CD4-positive, alpha-beta T cell treated with Interleukin-15 for 4 hours (primary cell): ENCODE measurements at places on chromosomes 2 and 18.
A peak's percentile ranks its signal among the peaks of the same experiment; 100 is the strongest.

DNA sequence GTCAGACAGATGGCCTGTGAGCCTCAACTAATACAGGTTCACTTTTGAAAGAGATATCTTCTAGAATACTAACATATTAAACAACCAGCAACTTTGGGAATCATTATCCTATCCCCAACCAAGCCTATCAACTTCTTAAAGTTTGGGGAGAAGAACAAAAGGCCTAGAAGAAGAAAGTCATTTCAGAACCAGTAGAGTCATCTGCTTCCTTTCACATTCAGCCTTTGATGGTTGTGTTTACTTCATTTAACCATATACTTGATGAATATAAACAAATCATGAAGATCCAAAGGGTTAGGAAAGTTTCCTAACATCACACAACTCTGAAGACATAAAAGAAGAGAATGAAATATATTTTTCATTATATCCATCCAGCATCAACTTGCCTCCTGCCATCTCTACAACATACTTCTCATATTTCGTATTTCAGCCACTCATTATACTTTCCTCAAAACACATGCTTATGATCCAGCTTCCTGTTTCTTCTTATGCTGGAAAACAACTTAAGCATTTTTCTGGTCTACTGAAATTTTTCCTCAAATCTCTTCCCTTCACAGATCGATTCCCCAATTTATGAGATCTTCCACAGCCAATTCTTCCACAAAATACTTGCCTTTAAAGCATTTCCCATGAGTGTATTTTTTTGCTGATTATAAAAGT is 114.3 kb downstream of the CACNB4 start:
- DNase-seq, result no peak

DNA sequence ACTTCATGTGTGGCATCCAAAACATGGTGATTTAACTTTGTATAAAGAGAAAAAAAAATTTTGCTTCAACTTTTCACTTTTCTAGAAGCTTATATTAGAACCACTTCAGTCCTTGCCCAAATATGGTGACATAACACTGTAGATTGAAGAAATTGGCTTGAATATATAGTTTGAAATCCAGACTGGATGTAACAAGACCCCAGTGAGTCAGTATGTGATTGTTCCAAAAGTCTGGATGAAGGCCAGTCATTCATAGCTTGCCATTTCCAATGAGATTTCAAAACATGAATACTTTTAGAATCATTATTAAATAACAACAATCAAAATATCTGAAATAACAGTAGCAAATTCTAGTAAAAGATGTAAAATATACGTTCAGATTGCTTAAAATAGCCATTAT is 104.8 kb upstream of the FN1 start:
- no peak for DNase-seq

GRCh38 chr2:231640641-231641111 is 48.0 kb downstream of the TEX44 start:
- DNase-seq, result no peak

- DNase-seq, result no peak
Measured at GRCh38 chr2:23659773-23660172, 267.1 kb downstream of the ATAD2B start.

- no peak for DNase-seq
Measured at GRCh38 chr2:160379399-160379798, 114.2 kb downstream of the RBMS1 start.

- no peak for DNase-seq
Measured at GRCh38 chr2:44983836-44984604, 25.2 kb downstream of the SIX2 start.

DNA sequence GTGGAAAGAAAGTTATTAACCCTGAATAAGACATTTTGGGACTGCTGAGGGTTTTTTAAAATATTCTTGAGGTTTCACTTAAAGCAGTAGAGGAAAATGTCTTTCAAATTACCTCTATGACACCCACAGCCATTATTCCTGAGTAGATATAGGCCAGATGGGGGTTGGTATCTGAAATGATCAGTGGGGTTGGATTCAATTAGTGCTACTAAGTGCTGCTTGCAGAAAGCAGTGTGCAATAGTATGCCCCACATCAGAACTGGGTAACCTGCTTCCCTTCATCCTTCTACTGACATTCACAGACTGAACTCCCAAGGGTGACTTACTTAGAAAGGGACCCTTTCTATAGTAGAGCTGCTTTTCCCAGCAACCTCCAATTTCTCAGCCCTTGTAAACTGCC is 7.3 kb upstream of the ETAA1 start:
- DNase-seq, result no peak

DNA sequence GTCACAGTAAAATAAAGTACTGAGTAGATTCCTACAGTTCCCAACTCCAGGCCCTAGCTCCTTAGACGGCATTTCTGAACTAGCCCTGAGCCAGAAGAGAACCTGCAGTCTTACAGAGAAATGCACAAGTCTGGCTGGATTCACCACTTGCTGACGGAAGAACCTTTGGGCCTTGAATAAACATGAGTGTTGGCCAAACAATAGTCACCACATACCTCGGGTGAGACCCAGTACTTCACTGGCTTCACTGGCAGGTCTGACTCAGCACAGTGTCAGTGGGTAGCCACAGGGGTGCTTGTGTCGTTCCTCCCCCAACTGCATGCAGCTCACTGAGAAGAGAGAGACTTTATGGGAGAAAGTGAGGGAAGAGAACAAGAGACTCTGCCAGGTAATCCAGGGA is 88.9 kb downstream of the TMEM185B start:
- DNase-seq, result no peak

DNA sequence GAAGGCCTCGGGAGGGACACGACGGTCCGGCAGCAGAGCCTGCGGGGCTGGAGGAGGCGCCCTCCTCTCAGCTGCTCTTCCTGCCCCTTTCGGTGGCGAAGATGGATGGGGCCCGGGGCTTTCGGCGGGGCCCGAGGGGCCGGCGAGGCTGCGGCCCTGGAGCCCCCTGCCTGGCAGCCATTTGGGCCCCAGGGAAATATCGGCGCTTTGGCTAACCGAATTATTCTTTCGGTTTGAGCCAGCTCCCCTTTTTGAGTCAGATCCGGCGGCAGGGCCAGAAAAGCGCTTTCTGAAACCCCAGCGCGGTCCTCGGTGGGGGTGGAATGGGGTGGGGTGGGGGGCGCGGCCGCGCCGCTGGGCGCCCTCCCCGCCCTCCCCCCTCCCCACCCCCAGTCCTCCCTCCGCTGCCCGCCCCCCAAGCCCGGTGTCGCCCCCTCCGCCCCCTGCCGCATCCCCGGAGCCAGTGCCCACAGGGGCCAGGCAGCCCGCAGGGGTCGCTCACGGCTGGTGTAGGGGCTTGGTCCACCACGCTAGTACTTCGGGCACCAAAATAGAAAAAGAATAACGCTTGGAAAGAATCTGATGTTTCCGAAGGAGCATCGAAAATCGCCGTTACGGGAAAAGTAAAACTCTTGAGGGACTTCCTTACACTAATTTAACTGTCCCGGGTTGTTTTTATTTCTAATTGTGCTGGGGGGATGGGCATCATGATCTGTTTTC is 9.1 kb upstream of the ARID5A start:
- peak; percentile 59 for DNase-seq

DNA sequence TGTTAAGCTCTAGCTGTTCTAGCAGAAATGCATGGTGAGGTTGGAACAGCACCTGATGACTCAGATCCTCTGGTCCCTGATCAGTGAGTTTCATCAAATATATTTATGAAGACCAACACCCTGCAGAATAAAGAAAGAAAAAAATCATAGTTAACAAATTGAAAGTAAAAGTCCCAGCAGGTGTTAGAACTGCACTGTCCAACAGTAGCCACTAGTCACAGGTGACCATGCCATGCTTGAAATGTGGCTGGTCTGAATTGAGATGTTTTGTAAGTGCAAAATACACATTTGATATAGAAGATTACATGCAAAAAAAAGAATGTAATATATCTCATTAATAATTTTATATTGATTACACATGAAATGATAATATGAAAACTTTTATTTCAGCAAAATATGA is 1010.7 kb upstream of the ZEB2 start:
- DNase-seq, result no peak

DNA sequence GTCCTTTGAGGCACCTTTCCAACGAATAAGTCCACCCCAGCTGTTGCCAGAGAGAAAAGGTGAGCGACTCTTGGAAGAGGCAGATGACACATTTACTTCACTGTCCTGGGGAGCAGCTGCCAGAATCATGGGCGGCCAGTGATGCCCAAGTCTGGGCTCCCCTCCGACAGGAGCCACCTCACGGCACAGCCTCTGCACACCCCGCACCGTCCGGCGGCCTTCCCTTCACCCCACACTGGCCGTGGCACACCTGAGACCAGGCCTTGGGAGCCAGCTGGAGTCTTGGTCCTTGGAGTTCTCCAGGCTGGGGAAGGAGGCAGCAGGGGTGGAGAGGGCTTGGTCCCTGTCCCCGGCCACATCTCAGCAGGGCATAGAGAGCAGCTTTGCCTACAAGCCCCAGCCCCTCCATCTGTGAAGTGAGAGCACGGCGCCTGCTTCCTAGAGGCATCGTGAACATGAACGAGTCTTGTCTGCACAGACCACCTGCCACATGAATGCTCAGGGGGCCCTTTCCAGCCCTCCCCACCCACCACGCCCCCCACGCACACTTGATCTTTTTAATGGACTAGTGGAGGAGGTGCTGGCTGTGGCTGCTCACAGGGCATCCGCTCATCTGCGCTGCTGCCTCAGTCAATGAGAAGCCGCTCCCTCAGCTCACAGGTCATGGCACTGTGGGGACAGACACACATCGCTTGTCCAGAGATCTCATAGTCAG is 400.2 kb upstream of the MYT1L start:
- no peak for DNase-seq

- DNase-seq, result no peak
Measured at GRCh38 chr18:2036086-2036485, 535.2 kb downstream of the METTL4 start.

DNA sequence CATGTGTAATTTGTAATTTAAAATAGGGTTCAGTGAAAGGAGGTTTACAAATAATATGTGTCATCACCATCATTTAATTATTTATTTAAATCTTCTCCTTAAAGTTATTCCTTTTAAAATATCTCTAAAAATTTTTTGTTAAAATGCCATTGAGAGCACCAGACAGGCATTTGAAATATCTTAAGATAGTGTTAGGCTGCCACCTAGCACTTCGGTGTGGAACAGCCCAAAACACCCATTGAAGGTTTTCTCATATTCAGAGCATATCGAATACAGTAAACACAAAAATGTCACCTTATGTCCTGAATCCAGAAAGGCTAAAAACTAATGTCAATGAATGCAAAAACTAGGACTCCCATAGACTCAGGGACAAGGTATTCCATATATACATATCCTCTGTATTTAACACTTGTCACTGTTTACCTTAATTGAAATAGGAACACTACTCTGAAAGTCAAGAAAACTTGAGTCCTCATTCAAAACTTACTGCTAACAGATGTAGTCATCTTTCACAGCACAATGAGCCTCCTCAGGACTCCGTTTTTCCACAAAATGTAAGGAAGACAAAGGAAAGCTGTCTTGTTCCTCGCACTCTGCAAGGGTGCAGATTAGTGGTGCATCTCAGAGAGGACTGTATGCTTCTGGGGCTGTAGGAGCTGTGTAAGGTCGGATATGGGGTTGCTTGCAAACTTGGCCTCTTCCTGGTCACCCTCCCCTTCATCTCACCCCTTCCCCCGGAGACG is 329.5 kb downstream of the PAX3 start:
- peak; percentile 10 for DNase-seq

DNA sequence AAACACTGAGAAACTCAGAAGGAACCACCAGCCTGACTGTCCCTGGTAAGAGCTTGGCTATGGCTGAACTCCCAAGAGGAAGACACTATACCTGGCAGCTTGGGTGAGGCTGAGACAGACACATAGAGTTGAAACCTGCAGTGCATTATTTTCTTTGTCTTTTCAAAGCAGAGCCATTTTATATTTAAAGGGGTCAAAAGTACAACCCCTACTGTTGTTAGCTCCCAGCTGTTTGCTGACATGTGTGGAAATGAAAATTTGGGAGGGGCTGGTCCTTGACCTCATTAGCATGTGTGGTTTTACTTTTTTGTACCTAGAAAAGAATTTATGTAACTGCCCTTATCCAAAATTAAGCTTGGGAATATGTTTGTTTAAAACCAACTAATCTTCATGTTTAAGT is 309.0 kb downstream of the RPRM start:
- DNase-seq, result no peak

DNA sequence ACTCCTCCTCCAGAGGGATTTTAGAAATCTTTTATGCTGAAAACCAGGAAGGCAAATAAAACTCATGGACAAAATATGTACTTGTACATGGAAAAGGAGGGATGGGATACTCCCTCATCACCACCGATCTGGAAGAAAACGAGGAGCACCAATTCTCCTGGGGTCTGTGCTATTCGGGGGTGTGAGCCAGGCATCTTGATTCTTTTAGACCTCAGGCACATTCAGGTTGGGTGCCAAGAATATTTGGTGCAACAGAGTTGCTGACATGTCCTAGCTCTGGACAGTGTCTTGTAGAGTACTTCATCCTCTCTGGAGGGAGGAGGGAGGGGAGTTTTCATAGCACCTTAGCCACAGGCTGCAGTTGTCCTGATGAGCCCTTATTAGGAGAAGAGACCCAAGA is 163.0 kb downstream of the PRKCE start:
- no peak for DNase-seq

DNA sequence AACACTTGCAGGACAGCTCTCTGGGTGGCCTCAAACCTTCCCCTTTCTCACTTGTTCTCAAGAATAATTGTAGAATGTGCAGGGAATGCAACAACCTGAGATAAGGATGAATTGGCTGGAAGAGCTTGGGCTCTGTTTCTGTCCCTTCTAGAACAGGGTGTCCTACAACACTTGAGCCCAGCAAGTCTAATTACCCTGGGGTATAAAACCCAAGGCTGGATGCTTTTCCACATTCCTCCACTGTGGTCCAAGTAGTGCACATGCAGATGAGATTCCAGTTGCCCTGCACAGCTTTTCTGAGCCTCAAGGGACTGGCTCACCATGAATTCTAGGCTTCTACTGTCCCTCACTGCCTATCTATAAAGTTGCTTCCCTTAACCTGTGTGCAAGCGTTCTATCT is 140.8 kb upstream of the SPATS2L start:
- DNase-seq, result no peak
